ENCODE measurements at places on chromosomes 3 and 15. TPM values are rescaled to one million over a fixed set of nuclear protein-coding genes. Genes with fewer than 3 reads are reported as not detected.

TRPC1 gene
- total RNA-seq, result 32.9 TPM

MKRN3 gene
- total RNA-seq, result 1.6 TPM

RTP1 gene
- not detected for total RNA-seq

PRSS50 gene
- not detected for total RNA-seq

H1-8 gene
- not detected for total RNA-seq

MKRN2OS gene
- total RNA-seq, result not detected

SMCO1 gene
- total RNA-seq, result 3.7 TPM

CDHR4 gene
- not detected for total RNA-seq

CCR8 gene
- not detected for total RNA-seq

C3orf52 gene
- total RNA-seq, result 3.7 TPM

BFSP2 gene
- total RNA-seq, result 2.1 TPM

CFAP161 gene
- total RNA-seq, result 5.7 TPM

C3orf80 gene
- total RNA-seq, result not detected

TMIE gene
- 1.0 TPM for total RNA-seq

WDR72 gene
- under 0.01 TPM for total RNA-seq

GOLGA8T gene
- not detected for total RNA-seq

PPP1R14D gene
- total RNA-seq, result not detected

C3orf22 gene
- total RNA-seq, result under 0.01 TPM

CAPN3 gene
- total RNA-seq, result 675 TPM

DNAJC17 gene
- 10.4 TPM for total RNA-seq

ACKR4 gene
- 2.1 TPM for total RNA-seq

GABRB3 gene
- 0.52 TPM for total RNA-seq

PXK gene
- total RNA-seq, result 16.2 TPM

MYO1E gene
- 29.7 TPM for total RNA-seq

IQGAP1 gene
- total RNA-seq, result 104 TPM

MAPKAPK3 gene
- 20.9 TPM for total RNA-seq

DNAJC19 gene
- total RNA-seq, result 26.1 TPM

AGBL1 gene
- total RNA-seq, result 31.3 TPM

SAMD7 gene
- not detected for total RNA-seq

EPHB3 gene
- total RNA-seq, result 27.7 TPM

BCL2A1 gene
- total RNA-seq, result 1.0 TPM

CADM2 gene
- total RNA-seq, result 4.2 TPM

FGF7 gene
- 7.3 TPM for total RNA-seq

HESX1 gene
- total RNA-seq, result not detected

ZNF660 gene
- 3.1 TPM for total RNA-seq

SLC22A13 gene
- total RNA-seq, result not detected

GRM7 gene
- 1.0 TPM for total RNA-seq

RASGRP1 gene
- total RNA-seq, result 0.52 TPM

NPAP1 gene
- total RNA-seq, result not detected

KBTBD13 gene
- total RNA-seq, result 1.6 TPM

ROPN1 gene
- total RNA-seq, result not detected

CPB1 gene
- total RNA-seq, result 2.1 TPM

TP63 gene
- total RNA-seq, result 7.8 TPM

GHSR gene
- not detected for total RNA-seq

LAMB2 gene
- total RNA-seq, result 601 TPM

PPARG gene
- total RNA-seq, result 30.3 TPM

RETNLB gene
- total RNA-seq, result not detected

SGO1 gene
- total RNA-seq, result 2.6 TPM

DNAJB11 gene
- total RNA-seq, result 24.5 TPM

HYAL1 gene
- total RNA-seq, result 2.6 TPM

Measured in skeletal muscle tissue (tissue), 5 donors.